Fibroblast of villous mesenchyme (primary cell): ENCODE measurements at places on chromosomes 11 and 22.

GRCh38 chr11:129846508-129847335 lies 31.1 kb downstream of the TMEM45B start:
- peak; percentile 97 for DNase-seq

DNA sequence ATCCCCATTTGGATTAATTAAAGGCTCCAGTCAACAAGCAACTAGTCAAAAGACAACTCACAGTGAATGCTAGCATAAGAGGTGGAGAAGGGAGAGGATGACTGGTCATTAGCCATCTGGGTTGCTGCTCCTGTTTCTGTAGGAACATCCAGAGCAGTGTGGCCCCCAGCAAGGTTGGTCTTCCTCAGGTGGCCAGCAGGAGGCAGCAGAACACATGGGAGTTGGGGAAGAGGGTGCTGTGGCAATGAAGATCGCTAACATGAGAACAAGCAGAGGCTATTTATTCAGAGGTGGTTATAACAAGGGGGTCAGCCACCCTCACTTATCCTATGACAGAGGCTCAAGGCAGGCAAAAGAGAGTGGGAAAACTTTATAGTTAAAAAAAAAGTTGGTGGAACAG lies 21.3 kb downstream of the IZUMO1R start:
- DNase-seq, result peak; percentile 39

DNA sequence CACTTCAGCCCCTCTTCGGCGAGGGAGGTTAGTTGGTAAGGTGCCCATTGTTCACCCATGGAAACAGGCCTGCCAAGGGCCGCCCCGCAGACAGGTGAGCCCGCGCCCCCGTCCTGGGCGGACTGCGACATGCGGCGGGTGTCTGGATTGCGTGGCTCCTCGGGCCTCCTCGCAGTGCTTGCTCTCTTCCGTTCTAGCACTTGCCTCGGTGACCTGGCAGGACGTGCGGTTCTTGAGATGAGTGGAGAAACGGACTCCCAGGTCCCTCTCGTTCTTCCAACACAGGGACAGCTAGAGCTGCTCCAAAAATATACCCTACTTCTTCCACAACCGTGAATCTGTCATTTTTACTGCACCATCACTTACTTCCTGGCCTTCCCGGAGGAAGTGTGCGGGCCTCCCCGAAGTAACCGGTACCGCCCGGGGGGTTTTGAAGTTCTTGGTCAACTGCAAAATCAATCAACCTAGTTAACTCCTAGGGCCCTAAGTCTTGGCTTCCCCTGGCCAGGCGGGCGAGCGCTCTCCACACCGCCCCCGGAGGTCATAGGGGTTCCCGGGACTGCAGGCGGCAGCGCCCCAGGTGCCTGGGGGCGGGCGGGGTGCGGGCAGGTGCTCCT lies 745 bp upstream of the ZBTB44 start:
- no peak for DNase-seq

DNA sequence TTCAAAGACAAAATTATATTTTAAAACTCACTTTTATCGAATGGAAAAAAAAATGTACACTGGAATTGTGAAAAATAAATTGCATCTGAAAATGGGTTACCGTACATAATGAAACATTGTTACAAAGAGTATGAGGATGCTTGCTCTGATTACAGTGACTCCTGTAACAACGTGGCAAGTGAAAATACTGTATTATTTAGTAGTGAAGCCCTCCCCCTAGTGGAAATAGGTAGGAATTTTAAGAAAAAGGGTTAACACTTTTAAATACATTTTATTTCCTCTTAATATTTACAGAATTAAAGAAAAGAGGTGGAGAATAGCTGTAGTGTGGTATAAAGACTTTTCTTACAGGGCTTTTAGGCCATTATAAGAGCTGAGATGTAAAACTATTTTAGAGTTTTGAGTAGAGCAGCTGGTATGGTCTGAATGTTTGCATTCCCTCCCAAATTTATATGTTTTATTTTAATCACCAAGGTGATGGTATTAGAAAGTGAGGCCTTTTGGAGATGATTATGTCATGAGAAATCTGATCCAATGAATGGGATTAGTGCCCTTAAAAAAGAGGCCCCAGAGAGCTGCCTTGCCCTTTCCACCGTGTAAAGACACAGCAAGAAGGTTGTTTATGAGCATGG lies 25.2 kb downstream of the FAM76B start:
- peak; percentile 69 for DNase-seq

DNA sequence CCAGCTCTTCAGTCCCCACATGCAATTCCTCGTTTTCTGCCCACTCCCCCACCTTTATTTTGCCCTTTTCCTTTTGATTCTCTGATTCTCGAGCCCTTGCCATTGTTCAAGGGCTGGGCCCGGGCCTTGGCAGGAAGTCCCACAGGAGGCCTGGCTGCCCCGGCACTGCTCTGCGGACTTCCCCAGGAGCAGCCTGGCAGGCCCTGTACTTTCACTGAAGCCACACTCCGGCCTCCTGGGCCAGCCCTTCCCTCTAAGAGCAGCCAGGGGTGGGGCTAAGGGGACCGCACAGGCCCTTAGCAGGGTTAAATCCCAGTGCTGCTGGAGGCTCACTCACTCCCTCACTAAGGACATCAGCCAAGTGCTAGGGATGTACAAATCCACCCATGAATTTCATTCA lies 4.1 kb downstream of the LRRC32 start:
- DNase-seq, result peak; percentile 48

GRCh38 chr11:122747351-122747781 lies 90.9 kb upstream of the CRTAM start:
- DNase-seq, result peak; percentile 67

DNA sequence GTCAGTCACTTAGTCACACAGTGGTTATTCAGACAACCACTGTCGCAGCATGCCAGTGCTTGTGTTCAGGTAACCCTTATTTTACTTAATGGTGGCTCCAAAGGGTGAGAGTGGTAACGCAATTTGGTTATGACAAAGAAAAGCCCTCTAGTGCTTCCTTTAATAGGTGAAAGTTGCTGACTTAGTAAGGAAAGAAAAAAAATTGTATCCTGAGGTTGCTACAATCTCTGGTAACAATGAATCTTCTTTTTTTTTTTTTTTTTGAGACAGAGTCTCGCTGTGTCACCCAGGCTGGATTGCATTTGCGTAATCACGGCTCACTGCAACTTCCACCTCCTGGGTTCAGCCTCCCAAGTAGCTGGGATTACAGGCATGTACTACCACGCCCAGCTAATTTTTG lies 64.5 kb downstream of the C11orf91 start:
- peak; percentile 39 for DNase-seq

- DNase-seq, result no peak
Observed at GRCh38 chr11:103534191-103534590, 425.0 kb downstream of the DYNC2H1 start.

DNA sequence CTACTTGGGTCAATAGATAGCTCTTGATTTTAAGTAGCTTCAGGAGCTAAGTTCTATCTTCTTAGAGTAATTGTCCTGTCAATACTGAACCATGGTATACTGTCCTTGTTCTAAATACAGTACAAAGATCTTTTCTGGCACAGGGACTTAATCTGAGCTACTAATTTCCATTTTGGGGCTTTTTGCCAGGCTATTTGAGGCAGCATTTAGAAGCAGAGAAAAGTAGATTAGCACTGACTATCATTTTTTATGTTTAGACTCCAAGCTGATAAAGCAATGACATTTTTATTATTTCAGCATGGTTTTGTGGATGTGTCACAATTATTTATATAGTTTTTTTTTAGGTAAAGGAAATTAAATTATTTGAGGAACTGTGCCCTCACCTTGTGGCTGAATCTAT lies 163.2 kb downstream of the FAT3 start:
- no peak for DNase-seq

DNA sequence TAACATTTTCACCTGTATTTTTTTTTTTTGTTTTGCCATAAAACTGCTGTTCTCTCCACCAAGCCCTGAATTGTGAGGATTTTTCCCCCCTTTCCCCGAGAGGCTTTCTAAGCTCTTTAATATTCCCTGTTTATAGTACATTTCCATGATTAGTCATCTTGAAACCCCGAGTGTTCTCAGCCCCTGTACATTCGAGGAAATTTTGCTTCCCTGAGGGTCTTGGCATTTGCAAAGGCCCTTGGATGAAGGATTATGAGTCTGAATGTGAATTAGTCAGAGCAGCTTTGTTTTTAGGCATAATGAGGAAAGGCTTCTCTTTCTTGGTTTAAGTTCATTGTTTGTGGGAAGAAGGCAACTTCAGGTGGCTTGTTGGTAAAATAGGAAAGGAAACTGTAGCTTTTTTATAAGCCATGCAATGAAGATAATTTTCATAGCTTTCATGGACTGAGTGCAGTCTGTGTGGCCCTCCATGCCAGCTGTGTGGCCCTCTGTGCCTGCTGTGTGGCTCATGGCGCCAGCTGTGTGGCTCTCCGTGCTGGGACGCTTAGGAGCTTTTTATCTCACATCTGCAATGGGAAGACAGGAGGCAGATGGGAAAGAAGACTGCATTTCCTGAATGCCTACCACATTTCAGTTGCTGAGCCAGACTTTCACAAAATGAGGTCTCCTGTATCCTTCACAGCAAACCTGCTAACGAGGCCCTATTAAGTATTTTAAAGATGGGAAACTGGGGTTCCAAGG lies 129.0 kb downstream of the TEAD1 start:
- DNase-seq, result peak; percentile 66

DNA sequence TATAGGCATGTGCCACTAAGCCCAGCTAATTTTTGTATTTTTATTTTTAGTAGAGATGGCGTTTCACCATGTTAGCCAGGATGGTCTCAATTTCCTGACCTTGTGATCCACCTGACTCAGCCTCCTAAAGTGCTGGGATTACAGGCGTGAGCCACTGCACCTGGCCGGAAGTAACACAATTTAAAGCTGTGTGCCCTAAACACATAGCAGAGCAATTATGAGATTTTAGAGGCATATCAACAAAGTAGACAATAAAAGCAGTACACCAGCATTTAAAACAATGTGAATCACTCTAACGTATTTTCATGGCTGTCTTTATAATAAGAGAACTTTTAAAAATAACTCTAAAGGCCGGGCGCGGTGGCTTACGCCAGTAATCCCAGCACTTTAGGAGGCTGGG lies 42.4 kb downstream of the PRR14L start:
- DNase-seq, result no peak

- peak; percentile 78 for DNase-seq
Observed at GRCh38 chr11:34168642-34169420, 63.4 kb downstream of the NAT10 start.

DNA sequence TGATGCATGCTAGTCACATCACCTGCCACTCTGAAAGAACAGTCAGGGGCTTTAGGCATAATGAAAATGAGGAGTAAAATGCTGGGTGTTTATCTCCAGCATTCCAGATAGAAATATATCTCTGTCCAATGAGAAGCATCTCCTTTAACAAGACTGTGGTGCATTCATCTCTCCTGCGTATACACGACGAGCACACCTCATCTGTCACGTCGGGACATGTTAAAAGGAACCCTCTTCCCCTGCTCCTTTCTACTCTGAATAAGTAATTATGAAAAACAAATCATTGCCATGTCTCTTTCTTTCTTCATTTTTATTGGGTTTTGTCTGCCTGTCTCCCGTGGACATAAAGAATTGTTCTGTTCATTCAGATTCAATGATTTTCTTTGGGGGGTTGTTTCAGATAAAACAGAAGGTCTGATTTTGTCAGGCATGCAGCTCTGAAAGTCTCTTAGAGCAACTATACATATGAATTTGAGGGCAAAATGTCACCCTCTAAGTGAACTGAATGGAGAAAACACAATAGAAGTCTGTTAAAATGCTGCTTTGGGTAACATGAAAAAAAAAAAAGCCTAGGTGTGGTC lies 195.0 kb downstream of the MAML2 start:
- no peak for DNase-seq

- no peak for DNase-seq
Observed at GRCh38 chr11:6599881-6600390, 3.5 kb downstream of the RRP8 start.

GRCh38 chr11:64537876-64538275 lies 53.1 kb upstream of the SLC22A12 start:
- DNase-seq, result no peak

DNA sequence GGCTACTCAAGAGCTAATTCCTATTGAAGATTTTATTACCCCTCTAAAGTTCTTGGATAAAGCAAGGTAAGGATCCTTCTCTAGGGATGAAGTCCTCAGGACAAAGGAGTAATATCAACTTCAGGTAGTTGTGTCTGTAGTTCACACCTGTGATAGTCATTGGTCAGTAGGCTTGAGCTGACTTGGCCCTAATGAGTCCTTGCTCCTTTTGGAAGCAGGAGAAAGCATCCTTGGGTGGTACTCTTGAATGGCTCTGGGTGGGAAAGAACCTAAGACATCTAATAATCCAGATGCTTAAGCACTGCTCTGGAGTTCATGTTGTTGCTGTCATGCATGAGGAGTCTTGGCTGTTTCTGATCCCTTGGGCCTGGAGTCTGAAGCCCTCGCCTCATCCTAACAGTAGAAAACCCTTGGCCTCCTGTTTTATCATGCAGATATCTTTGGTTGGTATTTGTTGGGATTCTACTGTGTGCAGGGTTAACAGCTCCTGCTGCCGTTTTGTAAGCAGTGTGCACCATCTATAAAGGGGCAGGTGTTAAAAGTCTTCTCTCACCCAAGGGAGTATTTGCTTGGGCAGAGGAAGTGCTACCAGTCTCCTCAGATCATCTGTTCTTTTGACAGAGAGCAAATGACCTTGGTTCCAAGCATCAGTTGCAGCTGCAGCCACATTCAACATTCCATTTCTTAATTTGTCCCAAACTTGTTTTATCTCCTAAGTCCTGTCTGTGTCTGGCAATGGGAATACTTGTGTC lies 2.7 kb downstream of the MRPL40 start:
- DNase-seq, result no peak

- peak; percentile 27 for DNase-seq
Observed at GRCh38 chr11:125245299-125245698, 80.7 kb downstream of the PKNOX2 start.

DNA sequence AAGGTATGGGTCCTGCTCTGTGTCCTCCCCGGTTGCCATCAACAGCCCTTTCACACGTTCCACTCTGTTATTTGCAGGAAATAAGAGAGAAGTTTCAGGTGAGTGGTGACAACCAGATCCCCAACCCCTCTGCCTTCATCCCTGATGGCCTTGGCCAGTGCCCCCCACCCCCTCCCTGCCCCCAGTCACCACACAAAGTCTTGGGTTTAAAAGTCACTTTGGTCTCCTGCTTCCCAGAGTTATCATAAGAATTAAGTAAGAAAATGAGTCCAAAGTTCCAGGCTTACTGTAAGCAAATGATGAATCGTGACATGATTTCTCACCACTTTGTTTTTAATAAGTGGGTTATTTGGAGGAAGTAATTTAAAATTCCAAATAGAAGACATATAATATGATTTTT lies 9.2 kb upstream of the OAF start:
- no peak for DNase-seq
